Vagina (tissue), 2 donors: ENCODE measurements at places on chromosomes 12 and 14. TPM values are rescaled to one million over a fixed set of nuclear protein-coding genes. Genes with fewer than 3 reads are reported as not detected.

CD69 gene
- total RNA-seq: 28.5 TPM

GRCh38 chr12:114123108-114123507, 157.0 kb upstream of the RBM19 start:
- DNase-seq: no peak

DNA sequence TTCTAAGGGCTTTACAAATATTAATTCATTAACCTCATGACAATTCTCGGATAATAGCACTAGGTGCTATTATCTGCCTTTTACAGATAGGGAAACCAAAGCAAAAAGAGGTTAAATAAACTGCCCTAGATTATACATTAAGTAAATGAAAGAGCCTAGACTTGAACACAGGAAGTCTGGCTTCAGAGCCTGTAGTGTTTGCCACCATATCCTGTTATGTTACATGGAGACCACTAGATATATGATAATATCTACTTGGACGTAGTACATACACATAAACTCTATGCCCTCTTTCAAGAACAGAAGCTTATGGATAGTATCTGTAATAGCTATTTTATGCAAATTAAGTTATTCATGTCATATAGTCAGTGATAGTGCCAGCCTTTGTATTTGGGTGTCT, 16.9 kb upstream of the MYF6 start:
- no peak for DNase-seq

PMCH gene
- not detected for total RNA-seq

CLEC4D gene
- not detected for total RNA-seq

GPR137C gene
- 0.74 TPM for total RNA-seq

- no peak for DNase-seq
Observed at GRCh38 chr12:45827974-45828373, 98.5 kb downstream of the ARID2 start.

TAC3 gene
- not detected for total RNA-seq

KLRC3 gene
- total RNA-seq: not detected

FGF6 gene
- not detected for total RNA-seq

GRCh38 chr12:2489275-2489674, 305.5 kb upstream of the FKBP4 start:
- DNase-seq: no peak

- no peak for DNase-seq
Observed at GRCh38 chr12:117236456-117237001, 46.3 kb upstream of the FBXO21 start.

- DNase-seq: no peak
Observed at GRCh38 chr14:54652188-54652587, 85.3 kb downstream of the SAMD4A start.

DEGS2 gene
- total RNA-seq: 19.9 TPM

DNA sequence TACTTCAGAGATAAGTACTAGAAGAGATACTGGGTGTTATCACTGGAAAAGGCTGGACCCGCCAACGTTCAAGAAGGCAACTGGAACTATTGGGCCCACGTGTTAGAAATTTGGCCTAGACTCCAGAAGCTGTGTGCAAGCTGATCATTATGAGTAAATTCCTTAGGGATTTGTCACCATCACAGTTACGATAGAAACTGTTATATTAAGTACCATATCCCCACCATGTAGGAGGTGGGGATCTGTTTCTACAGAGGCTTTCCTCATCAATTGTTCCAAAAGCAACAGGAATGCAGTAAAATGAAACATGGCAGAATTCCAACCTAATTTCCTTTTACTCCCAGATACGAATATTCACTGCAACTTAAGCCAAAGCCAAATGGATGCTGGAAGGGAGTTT, 170.7 kb downstream of the NOVA1 start:
- no peak for DNase-seq

GRCh38 chr12:12088147-12088546, 17.4 kb downstream of the BCL2L14 start:
- peak; percentile 27 for DNase-seq
